GM03348 (cell line): ENCODE measurements at places on chromosomes 11 and 22.

DNA sequence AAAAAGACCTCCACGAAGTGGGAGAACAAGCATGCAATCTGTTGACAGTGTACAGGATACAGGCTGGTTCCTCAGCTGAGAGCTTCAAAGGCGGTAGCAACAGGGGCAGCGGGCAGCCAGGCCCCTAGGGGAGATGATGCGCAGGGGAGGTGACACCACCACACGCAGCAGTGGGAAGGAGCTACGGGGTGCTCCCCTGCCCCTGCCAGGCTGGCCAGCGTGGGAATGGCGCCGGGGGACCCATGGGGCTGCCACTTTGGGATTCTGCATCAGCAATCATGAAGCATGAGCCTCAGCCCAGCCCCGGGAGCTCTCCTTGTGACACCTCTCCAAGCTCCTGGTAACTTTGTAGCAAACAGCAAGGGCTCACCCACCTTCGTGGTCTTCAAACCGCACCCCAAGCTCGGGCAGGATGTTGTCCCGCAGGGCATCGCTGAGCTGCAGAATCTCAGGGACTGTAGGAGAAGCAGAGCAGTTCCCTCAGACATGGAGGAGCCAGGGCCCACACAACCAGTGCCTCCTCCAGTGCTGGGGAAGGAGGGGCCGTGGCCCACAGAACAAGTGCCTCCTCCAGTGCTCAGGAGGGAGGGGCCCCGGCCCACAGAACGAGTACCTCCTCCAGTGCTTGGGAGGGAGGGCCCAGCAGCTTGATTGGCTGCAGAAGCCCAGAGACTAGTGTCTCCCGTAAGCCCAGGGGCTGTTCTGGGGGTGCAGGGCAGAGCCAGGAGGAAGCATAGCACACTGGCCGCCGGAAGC lies 14.6 kb upstream of the NAP1L4 start:
- DNase-seq = no peak

DNA sequence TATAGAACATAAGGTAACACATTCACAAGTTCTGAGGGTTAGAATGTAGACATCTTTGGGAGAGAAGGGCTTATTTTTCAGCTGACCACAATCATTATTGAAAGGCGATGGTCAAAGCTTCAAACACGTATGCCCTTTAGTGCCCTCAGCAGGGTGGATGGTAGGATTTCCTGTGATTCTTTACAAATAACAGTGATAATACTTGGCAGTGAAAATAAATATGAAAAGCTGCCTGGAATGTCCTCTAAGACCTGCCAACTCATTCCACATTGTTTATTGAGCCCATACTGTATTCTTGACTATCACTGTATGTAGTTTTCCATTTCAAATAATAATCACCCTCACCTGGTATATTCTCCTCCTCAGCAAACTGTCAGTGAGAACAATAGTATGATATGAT lies 13.7 kb upstream of the MPEG1 start:
- no peak for DNase-seq

DNA sequence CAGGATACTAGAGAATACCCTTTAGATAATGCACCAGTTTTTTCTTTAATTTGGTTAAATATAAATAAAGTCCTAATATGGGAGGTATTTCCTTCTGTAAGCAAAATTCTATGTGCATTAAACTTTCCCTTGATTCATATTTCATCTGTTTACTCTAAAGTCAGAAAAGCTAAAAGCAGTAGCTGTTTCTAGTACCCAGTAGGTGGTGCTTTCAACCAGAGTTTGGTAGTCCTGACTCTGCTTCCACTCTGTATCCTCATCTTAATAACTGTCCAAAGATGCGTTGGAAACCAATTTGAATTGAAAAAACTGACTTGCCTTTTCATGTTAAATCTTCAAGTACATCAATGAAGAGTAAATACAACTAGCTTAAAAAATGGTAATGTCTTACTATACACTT lies 1065.2 kb downstream of the JRKL start:
- DNase-seq = no peak

DNA sequence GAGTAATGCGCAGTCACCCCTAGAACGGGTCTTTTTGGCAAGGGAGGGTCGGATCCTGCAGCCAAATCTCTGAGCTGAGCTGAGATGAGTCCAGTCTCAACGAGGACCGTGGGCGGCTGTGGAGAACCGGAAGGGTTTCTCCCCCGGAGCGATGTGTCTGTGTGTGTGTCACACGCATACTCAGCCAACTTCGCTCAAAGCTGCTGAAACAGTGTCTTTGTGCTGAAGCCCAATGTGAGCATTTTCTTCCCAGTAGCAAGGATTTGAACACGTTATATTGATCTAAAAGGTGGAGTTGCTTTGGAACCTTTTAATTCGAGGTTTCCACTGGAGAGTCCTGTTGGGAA lies 1.4 kb upstream of the CELSR1 start:
- peak; percentile 76 for DNase-seq

GRCh38 chr11:59560290-59560701 lies 49.0 kb downstream of the OR4D9 start:
- peak; percentile 45 for DNase-seq

DNA sequence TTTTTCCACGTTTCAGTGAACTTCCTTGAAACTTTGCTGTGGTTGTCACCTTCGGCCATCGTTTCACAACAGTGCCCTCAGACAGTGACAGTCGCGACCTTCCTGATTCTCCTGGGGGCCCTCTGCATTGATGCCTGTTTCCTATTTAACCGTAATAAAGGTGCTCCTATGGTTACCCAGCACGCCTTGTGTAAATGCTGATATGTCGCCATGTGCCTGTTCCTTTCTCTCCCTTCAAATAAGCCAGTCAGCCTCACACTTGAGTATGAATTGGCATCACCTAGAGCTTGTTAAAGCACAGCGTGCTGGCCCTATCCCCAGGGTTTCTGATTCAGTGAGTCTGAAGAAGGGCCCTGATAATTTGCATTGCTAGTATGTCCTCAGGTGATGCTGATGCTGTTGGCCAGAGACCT lies 104.8 kb downstream of the MICAL2 start:
- no peak for DNase-seq

- DNase-seq = peak; percentile 10
Measured at GRCh38 chr11:14132312-14132711, 169.8 kb downstream of the SPON1 start.

GRCh38 chr11:19980388-19980787 lies 179.9 kb downstream of the DBX1 start:
- DNase-seq = no peak

GRCh38 chr22:35505399-35506258 lies 35.0 kb upstream of the RASD2 start:
- no peak for DNase-seq

- peak; percentile 57 for DNase-seq
Measured at GRCh38 chr11:33542921-33543320, 157.7 kb downstream of the C11orf91 start.

- DNase-seq = no peak
Measured at GRCh38 chr11:134835561-134835960, 423.5 kb upstream of the B3GAT1 start.

DNA sequence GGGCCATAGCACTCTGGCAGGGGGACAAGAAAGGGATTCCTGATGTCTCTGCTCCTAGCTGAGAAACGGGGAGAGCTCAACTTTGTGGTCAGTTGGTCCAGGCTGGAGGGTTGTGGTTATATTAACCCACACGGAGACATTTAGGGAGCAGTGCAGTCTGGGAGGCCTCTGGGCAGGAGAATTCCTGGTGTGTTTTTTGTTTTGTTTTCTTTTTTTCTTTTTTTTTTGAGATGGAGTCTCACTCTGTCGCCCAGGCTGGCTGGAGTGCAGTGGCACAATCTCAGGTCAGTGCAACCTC lies 88.0 kb upstream of the SHISAL1 start:
- DNase-seq = no peak

DNA sequence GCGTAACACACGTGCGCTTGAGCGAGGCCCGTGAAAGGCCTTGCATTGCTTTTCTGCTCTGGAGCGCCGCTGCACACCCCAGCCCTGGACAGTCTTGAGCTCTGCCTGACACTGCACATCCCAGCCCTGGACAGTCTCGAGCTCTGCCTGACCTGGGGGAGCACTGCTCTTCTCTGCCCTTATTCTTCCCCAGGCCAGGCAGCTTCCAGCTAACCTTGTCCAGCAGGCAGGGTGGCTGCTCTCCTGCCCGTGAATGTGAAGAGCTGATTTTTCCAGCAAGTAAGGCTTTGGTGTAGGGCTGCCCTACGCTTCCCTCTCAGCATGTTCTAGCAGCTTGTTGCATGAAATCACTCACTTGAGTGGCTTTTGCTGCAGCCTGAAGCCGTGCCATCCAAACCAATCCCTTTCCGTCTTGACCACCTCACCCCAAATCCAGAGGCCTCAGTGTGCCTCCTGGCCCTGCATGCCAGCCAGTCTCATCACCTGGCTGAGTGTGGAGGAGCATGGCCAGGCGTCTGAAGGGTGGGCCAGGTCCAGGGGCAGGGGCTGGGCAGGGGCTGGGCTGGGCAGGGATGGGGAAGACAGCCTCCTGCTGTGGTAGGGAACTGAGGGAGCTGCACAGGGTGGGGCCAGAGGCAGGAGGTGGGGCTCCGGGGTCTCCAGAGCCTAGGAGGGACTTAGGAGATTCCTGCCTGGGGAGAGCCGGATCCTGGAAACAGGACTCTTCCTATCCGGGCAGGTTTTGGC lies 89.5 kb upstream of the B3GAT1 start:
- DNase-seq = no peak

- DNase-seq = peak; percentile 69
Measured at GRCh38 chr11:5600374-5600851, 4.0 kb downstream of the TRIM6 start.

DNA sequence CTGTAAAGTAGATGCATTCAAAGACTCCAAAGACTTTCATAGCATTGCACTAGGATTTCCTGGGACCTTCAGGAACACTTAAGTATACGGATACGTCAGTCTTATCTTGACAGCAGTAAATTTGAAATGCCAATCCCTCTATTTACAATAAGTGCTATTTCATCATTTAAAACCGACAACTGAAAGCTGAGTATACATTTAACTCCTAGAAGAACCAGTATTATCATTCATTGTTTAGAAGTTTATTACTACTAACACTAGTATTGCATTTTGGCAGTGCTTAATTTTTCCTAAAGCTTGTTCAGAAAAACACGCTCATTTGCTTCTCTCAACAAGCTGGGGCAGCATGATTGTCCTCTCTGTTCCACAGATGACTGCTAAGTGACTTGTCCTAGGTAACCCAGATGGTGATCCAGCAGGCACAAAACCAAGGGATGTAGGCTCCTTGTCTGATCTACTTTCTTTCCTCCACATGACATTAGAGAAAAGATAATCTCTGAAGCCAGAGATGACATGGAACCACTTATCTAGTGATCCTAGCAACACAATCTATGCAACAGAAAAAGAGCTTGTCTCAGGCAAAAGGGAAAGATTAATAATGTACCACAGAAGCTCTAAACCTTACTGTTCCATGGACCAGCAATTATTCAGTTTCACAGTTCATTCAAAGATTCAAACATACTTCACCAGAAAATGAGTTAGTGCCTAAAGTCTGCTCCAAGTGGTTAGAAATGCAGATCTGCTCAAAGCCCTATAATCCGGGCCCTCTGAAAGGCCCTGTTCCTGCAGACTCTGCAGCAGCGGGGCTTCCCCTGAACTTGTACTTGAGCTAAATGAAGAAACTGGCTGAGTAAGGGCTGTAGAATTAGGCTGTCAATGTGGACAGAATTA lies 5.2 kb downstream of the MAML2 start:
- DNase-seq = peak; percentile 17

DNA sequence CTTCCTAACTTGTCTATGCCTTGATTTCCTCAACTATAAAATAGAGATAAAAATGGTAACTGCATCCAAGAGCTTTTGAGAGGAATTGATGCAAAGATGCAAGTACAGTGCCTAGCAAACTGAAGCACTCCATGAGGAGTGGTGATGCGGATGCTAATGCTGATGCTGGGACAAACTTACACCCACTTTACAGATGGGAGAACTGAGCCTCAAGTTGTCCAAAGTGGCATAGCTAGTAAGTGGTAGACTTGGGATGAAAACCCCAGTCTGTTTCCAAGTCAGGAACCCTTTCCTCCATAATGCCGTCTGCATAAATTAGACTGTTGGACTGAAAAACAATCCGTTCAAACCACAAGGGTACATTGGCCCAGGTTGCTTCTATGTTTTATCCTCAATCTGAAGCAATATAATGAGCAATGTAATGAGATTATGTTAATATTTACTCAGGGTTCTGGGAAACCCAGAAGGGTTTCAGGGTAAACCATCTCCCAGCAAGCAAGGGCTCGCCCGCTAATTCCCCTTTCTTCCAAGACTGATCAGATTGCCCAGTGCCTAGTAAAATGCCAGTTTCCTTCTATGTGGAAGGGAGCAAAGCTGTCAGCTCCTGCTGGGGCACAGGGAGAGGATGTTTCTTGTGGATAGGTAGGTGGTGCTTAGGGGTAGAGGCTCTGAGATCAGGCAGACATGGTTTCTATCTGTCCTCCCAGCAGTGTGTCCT lies 10.4 kb upstream of the EHF start:
- no peak for DNase-seq

DNA sequence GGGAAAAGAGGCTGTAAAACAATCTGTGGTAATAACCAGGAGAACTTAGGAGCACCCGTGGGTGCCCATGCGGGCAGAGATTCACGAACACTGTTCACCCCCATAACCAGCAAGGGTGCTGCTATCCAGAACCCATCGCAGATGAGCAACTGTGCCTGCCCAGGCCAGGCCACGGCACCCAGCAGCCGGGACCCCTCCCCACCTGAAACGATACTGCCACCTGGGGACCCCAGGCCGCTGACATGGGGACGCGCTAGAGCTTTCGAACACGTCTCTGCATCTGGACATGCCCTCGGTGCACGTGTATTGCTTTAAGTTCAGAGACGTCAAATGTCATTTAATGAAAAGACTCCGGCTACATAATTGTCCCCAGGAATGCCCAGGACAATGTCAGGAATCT lies 14.3 kb upstream of the MUC2 start:
- no peak for DNase-seq

- no peak for DNase-seq
Measured at GRCh38 chr22:36227806-36228205, 11.5 kb downstream of the APOL2 start.

- no peak for DNase-seq
Measured at GRCh38 chr11:93545566-93545965, 2.4 kb upstream of the SMCO4 start.

DNA sequence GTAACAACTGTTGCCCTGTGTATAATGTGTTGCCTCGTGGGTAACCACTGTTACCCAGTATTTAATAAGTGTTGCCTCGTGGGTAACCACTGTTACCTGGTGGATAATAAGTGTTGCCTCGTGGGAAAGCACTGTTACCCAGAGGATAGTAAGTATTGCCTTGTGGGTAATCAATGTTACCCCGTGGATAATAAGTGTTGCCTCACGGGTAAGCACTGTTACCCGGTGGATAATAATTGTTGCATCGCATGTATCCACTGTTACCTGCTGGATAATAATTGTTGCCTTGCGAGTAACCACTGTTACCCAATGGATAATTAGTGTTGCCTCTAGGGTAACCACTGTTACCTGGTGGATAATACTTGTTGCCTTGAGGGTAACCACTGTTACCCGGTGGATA lies 17.1 kb upstream of the NXPE4 start:
- no peak for DNase-seq

- DNase-seq = no peak
Measured at GRCh38 chr11:64885367-64886286, 7.2 kb upstream of the EHD1 start.
